ENCODE measurements at places on chromosomes 2 and 18. TPM values are rescaled to one million over a fixed set of nuclear protein-coding genes. Genes with fewer than 3 reads are reported as not detected.

The CFC1B gene
- total RNA-seq: not detected

The ASB18 gene
- 1.9 TPM for total RNA-seq

The KRTCAP3 gene
- not detected for total RNA-seq

The HOXD8 gene
- 1.3 TPM for total RNA-seq

The ZNF514 gene
- 13.8 TPM for total RNA-seq

The MAPRE3 gene
- total RNA-seq: 35.3 TPM
